ENCODE measurements at places on chromosomes 13 and 19.

DNA sequence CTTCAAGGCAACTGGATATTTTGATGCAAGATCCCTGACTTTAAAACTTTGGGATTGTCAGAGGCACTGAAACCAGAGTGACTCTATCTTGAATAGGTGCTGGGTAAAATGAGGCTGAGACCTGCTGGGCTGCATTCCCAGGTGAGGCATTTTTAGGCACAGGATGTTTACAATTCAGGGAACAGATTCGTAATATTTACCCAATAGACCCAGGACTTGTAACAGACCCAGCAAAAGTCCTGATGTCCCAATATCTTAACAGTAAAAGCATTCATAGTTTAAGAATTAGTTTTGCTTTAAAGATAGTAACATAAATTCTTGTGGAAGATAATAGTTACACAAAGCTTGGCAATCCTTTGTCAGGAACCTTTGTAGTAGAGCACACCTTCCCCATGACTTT is 166.2 kb downstream of the FGF14 start:
- ATAC-seq, result no peak

DNA sequence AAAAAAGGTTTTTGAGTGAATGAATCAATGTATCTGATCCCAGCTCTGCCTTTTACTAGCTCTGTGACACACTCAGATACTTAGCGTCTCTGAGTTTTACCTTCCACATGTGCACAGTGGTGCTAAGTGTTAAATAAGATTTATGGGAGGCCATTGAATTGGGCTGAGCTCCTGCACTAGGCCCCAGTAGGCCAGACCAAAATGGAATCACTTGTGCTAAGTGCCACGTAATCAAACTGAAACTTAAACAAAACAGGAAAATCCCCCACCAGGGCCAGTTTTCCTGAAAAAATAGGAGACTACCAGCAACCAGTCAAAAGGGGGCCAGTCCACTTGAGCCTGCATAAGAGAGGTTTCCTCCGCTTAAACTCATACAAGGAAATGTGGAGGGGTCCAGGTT is 40.9 kb downstream of the GJA3 start:
- no peak for ATAC-seq

DNA sequence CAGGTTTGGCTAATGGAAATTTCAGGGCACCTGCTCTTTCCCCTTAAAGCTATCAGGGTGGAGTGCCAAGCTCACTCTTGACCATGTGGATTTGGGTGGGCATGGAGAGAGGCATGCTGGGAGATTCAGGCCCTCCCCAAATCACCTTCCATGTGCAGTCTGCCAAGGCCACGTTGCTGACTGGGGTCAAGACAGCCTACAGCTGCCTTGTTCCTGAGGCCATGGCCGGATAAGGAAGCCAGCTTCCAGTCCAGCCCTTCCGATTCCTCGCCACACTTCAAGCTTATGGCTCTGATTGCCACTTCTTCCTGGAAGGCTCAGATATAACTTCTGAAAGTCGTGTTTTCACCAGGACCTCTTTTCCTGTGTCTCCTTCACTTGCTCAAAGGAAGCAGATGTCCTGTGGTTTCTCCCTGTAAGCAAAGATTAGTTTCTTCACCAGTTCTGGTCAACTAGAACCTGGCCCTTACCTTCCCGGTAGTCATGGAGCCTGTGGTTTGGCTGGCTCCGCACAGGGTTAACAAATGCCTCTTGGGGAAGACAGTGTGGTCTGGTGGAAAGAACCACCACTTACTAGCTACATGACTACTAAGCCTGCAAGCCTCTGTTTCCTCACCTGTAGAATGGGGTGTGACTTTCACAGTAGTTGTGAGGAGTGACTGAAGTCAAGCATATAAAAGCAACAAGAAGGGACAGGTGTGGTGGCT is 16.1 kb upstream of the TPT1 start:
- no peak for ATAC-seq

- no peak for ATAC-seq
Measured at GRCh38 chr13:54337540-54337939, 1308.9 kb downstream of the OLFM4 start.

DNA sequence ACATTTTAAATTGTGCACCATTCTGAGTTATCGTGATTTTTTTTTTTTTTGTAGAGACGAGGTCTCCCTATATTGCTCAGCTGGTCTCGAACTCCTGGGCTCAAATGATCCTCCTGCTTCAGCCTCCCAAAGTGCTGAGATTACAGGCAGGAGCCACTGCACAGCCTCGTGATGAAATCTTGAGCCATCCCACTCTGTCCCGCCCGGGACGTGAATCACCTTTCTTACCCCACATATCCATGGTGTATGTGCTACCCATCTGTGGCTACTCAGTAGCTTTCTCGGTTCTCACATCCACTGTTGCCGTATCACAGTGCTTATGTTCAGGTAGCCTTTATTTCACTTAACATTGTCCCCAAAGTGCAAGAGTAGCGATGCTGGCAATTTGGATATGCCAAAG is 26.5 kb downstream of the PAK4 start:
- ATAC-seq, result no peak

GRCh38 chr13:92461831-92462230 is 764.8 kb upstream of the GPC6 start:
- no peak for ATAC-seq

DNA sequence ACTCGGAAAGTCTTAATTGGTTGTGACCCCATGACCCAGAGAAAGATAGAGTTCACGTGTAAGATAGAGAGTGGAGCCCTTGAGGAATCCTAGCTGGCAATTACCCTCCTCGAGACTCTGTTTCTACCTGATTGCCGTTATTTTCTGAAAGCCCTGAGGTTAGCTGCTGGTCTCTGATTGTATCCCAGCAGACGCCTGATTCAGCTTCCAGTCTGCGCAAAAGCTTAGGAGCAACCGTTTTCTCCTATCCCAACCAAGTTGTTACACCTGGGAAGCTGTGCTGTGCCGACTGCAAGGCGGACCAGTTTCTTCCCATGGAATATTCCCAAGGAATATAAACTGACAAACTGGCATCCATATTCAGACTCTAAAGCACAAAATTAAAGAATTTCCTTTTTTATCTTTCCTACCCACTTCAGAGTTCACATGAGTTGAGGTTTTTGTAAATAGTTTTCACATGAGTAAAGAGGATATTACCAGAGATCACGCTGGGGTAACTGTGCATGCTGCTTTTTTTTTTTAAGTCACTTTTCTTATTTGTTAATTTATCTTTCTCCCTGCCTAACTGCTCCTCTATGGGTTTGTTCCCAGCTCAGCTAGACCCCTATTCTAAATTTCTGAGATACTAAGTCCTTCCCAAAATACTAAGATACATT is 1.5 kb upstream of the TRPC4 start:
- peak; percentile 53 for ATAC-seq

DNA sequence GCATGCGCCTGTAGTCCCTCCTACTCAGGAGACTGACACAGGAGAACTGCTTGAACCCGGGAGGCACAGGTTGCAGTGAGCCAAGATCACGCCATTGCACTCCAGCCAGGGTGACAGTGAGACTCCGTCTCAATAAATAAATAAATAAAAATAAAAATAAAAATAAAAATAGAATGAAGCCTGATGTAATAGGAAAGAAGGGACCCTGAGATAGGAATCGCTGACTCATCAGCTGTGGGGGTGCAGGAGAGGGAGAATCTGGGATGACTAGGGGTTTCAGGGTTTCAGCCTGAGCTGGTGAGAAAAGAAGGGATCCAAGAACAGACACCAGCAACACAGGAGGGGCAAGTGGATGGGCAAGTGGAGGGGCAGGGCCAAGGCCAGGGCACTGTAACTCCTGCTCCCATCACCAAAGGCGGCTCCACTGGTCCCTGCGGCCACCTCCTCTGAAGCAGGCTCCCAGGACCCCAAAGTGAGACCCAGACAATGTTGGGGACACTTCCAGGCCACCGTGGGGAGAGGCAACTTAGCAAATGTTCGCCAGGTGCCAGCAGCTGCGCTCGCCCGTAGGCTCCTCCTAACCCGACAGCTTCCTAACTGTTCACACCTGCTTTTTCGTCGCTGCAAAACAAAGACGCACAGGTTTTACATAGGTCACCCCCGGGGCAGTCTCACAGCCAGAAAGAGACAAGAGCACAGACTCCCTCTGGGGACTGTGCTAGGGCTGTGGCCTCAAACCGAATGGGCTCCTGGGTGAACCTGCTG is 1.2 kb downstream of the HAUS8 start:
- ATAC-seq, result no peak

GRCh38 chr19:49094505-49095482 is 9.5 kb downstream of the SNRNP70 start:
- ATAC-seq, result no peak

DNA sequence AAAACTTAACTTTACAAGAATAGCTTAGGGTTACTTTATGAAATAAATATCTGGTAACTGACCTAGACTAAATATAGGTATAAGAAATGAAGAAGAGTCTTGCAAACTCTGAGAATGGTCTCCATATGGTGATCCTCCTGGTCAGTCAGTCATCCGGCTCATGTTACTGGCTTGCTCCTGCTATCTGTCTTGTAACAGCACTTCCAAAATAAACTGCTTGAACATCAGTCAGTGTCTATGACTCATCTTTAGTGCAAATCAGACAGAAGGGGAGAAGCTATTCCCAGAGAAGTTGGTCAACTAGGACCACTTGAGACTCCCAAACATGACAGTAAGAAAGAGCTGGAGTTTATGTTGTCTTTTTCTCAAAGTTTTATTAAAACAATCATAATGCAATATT is 1550.9 kb downstream of the PCDH9 start:
- ATAC-seq, result peak; percentile 92

- no peak for ATAC-seq
Measured at GRCh38 chr13:51778392-51778791, 25.6 kb downstream of the DHRS12 start.

- peak; percentile 75 for ATAC-seq
Measured at GRCh38 chr13:20359335-20359734, 127.2 kb upstream of the GJB6 start.

DNA sequence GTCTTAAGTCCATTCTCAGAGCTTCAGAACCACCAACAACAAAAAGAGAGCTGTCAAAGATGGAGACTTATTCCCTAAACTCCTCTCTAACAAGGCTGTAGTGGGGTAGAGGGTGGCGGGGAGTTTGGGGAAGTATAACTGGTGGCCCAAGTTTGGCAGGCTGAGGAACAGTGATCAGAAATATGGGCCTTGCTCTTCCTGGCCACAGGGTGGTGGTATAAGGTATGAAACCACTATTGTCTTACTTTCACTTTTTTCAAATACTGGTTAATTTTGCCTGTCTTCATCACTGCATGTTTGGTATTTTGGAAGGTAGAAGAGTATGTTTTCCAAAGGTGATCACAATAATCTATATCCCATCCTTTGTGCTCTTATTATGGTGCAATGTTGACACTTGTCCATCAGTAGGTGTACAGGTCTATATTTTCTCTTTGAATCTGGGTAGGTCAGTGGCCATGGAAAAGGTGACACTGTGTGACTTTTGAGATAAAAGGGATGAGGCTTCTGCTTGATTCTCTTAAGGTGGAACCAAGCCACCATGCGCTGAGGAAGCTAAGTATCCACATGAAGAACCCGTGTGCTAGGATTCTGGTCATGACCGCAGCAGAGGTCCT is 23.2 kb upstream of the GPC5 start:
- ATAC-seq, result peak; percentile 90

DNA sequence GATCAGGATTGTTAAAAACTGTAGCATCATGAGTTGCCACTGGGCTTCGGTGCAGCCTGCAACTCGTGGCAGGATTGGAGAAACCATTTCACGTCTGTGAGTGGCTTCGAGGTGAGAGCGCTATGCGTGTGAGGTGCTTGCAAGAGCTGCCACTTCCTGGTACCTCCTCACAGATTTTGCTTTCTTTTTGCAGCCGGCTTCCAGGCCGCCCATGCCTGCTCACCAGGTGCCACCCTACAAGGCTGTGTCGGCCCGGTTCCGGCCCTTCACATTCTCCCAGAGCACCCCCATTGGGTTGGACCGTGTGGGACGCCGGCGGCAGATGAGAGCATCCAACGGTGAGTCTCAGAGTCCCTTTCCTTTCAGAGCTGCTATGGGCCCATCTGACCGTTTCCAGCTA is 57.9 kb upstream of the C1QTNF9 start:
- no peak for ATAC-seq

GRCh38 chr19:14563989-14564651 is 7.7 kb downstream of the NDUFB7 start:
- ATAC-seq, result peak; percentile 26

GRCh38 chr19:6849876-6850275 is 37.5 kb upstream of the ADGRE1 start:
- no peak for ATAC-seq

DNA sequence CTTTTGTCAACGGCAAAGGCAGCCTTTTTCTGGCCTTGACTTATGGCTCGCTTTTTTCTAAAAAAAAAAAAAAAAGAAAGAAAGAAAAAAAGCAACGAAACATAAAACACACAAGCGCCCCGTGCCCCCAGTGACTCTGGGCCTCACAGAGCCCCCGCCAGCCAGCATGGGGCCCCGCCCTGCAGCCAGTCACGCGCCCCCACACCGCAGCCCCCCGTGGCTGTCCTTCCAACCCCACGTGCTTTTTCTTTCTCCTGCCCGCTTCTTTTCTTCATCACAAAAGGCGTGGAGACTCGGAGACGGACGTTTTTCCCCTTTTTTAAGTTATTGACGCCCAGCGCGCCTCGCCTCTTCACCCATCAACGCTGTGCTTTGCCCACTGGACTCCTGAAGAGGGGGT is 14.4 kb upstream of the GNA15 start:
- no peak for ATAC-seq

GRCh38 chr19:16051254-16052025 is 24.9 kb upstream of the TPM4 start:
- peak; percentile 54 for ATAC-seq

DNA sequence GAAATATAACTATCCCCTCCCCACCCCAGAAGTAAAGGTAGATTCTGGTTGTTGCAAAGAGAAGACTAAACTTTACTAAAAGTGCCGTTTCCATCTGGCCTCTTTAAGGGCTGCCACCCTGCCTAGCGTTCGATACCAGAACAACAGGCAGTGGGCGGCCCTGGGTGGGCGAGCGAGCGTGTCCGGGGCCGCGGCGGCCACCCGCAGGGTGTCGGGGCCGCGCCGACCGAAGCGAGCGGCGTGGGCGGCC is 2.6 kb downstream of the FGF9 start:
- ATAC-seq, result no peak

GRCh38 chr13:101880581-101880980 is 428.1 kb downstream of the ITGBL1 start:
- ATAC-seq, result no peak

GRCh38 chr19:18848878-18849661 is 17.3 kb downstream of the UPF1 start:
- peak; percentile 6 for ATAC-seq

Measured in SK-N-SH treated with all-trans-retinoic acid at 6 μM for 48 hours (cell line).